ENCODE measurements at places on chromosomes 4 and X.

GRCh38 chr4:53059871-53060270, 197.8 kb downstream of the RASL11B start:
- DNase-seq = no peak

DNA sequence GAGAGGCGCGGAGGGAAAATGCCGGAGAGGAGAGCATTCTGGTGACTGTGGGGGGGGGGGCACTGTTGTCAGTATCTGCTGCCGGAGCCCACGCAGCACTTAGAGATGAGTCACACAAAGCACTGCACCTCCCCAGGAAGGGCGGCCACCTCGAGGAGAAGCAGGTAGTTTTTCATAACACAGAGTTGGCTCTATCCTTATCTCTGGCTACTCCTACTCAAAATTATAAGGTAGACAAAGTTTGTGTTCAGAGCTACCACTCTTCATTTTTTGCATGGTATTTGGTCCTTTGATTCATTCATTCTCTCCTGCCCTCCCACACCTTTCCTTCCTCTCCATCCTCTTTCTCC, 76.2 kb upstream of the SCOC start:
- no peak for DNase-seq

DNA sequence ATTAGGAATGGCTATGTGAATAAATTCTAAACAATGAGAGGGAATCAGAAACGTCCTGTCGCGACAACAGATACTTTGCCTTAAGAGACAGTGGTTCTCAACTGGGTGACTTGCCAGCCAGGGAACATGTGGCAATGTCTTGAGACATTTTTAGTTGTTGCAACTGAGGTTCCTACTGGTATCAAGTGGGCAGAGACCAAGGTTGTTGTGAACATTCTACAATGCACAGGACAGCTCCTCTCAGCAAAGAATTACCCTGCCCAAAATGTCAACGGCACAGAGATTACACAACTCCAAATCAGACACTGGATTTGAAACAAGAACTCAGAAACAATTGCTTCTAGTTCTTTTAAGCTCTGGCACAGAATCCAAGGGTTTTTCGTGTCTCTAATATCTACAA, 128.6 kb downstream of the ARHGAP6 start:
- no peak for DNase-seq

DNA sequence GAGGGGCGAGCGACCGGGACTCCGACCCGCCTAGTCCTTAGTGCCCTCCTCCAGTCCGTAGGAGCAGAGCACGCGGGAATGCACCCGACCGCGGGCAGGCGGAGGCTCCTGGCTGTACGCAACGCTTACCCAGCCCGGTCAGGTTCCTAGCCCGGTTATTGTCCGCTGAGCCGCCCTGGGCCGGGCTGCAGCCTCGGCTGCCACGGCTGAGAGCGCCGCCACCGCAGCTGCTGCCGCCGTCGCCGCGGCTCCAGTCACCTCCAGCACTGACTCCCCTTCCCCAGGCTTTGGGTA, at the start of gene AMER1:
AMER1 (minus strand) TSS at position 268 of the 294 bp plus-strand sequence. CDS start 12,422 bp downstream, outside the sequence.
- no peak for DNase-seq

GRCh38 chr4:161457906-161458305, 705.9 kb downstream of the FSTL5 start:
- no peak for DNase-seq

DNA sequence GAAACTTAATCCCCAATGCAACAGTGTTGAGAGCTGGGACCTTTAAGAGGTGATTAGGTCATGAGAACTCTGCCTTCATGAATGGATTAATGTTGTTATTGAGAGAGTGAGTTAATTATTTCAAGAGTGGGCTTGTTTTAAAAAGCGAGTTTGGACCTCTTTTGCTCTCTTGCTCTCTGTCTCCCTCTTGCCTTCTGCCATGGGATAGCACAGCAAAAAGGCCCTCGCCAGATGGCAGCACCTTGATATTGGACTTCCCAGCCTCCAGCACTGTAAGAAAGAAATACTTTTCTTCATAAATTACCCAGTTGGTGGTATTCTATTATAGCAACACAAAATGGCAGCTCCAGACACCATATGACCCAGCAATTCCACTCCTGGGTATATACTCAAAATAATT, 7.0 kb upstream of the ATP6AP2 start:
- DNase-seq = no peak

- DNase-seq = no peak
These were observed 324.1 kb upstream of the DIPK2B start for GRCh38 chrX:45524805-45525204.

DNA sequence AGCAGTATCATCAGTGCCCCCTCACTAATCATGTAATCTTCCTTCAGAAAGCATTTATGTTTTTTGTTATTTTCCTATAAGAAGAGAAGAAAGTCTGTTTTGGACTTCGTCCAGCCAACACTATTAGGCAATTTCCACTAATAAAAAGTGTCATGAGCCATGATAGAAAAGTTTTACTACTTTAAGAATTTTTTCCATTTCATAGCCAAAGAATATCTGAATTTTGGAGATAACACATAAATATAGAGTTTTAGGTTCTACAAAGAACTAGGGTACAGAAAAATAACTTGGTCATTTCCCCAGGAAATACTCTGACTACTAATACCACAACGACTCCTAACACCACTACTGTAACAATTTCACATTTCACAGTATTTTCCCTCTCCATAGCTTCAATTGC, 41.8 kb upstream of the VEGFC start:
- no peak for DNase-seq

GRCh38 chr4:146135941-146136340, 39.6 kb upstream of the LSM6 start:
- no peak for DNase-seq

DNA sequence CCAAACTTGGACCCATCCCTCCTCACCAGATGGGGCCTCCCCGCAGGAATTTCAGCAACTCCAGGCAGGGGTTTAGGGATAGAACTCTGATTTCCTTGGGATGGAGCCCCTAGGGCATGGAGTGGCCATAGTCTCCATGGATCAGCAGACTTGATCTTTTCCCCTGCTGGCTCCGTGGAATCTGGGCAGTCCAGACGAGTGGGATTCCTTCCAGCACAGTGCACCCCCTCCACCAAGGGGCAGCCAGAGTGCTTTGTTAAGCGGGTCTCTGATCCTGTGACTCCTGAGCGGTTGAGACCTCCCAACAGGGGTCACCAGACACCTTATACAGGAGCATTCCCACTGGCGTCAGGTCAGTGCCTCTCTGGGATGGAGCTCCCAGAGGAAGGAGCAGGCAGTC, 40.4 kb downstream of the ENPP6 start:
- DNase-seq = no peak

DNA sequence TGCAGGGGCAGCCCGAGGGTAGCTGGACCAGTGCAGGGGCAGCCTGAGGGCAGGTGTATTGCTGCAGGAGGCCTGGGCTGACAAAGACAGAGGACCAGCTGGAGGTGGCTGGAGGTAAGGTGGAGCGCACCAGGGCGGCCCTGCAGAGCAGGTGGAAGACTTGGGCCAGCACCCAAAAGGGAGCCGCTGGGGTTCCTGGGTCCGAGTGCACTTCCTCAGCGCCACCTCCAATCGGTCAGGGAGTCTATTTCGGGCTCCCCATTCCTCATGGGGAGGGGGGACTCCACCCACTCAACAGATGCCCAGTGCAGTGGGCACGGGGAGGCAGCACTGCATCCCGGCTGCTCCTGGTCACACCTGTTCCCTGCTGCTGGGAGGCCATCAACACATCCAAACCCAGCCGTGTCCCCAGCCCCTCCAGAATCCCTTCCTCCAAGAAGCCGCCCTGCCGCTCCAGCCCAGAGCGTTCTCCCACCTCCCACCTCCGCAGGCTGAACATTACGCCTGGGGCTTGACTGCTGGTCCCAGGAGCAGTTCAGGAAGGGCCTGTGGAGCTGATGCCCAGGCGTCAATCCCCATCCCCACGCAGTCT, 1.5 kb downstream of the LRPAP1 start:
- DNase-seq = no peak

DNA sequence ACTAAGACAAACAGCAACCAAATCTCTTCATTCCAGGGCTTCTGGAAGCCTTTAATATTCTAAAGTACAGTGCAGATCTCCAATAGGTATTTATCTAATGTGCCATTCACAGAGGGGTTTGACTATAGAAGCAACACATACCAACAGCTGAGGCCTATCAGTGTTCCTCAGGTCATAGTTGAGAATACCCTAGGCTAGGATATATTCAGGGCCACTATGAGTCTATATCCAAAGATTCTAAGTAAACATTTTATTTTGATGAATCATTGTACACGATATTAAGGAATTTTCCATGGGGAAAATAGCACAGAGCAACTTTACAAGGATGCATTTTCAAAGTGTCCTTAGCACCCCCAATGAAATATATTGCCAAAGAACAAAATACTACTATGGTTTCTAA, 9.7 kb downstream of the SMIM10 start:
- DNase-seq = no peak

DNA sequence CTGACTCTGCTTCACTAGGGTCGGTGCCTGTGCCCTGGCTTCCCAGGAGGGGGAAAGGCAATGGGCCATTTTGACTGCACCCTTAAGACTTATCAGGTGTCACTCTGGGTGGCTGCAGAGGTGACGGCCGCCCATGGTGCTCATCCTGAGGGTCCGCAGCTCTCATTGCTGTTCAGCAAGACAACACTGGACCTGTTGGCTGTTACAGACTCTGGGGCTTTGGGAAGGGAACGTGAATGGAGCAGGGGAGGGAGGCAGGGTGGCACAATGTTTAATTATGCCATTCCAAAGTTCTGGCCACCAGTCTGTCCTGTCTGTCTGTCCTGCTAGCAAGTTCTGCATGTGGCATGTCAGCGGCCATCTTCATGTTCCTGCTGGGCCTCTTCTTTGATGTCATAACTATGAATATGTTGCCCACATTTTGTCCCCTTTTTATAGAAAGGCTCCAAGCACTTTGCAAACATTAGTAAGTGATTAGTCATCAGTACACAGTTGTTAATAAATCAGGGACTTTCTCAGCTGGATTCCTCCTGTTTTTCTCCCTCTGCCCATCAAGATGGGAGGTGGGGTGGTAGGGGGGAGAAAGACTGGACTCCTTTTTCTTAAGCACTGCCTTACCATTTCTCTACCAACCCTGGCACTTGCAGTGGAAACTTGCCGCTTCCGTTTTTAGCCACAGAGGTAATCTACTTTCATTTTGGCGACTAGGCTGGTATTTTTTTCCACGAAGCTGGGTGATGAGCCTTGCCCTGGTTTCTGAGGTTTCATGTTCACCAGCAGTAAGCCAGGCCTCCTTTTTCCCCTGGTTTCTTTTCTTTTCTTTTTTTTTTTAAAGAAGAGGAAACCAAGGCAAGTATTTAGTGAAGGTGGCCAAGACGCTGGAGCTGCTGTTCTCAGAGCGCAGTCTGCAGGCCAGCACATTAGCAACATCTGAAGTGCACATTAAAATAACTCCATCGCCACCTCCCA, 88.6 kb upstream of the TRIM2 start:
- DNase-seq = peak; percentile 50

GRCh38 chrX:102883491-102883890, 53.6 kb upstream of the RAB40AL start:
- no peak for DNase-seq

- no peak for DNase-seq
These were observed 900 bp upstream of the MTMR1 start for GRCh38 chrX:150692296-150692695.

Data from HS-27A (cell line).